ENCODE measurements at places on chromosomes 6 and 20.

GRCh38 chr20:64173116-64173515 is 8.9 kb downstream of the MYT1 start:
- DNase-seq = no peak

- no peak for DNase-seq
These were observed 67.4 kb downstream of the CHMP4B start for GRCh38 chr20:33878583-33878982.

GRCh38 chr6:46039646-46040045 is 24.0 kb upstream of the CLIC5 start:
- no peak for DNase-seq

DNA sequence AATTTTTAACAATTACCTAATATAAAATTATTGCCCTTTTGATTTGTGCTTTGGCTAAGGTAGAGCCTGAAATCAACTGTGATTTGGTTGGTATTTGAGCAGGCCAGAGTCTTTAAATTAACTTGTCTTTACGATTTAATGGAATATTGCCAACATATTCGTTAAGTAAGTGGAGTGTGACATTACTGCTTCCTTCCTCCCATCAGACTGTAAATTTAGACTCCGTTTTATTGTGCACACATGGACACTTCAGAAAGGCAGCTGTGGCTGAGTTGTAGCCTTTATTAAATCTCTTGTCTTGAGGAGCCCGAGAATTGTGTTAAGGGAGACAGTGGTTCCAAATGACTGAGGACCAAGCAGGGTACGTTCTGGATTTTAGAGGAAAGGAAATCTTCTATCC is 57.4 kb downstream of the CAP2 start:
- DNase-seq = no peak

GRCh38 chr20:9367746-9368145 is 146.6 kb upstream of the LAMP5 start:
- DNase-seq = no peak

DNA sequence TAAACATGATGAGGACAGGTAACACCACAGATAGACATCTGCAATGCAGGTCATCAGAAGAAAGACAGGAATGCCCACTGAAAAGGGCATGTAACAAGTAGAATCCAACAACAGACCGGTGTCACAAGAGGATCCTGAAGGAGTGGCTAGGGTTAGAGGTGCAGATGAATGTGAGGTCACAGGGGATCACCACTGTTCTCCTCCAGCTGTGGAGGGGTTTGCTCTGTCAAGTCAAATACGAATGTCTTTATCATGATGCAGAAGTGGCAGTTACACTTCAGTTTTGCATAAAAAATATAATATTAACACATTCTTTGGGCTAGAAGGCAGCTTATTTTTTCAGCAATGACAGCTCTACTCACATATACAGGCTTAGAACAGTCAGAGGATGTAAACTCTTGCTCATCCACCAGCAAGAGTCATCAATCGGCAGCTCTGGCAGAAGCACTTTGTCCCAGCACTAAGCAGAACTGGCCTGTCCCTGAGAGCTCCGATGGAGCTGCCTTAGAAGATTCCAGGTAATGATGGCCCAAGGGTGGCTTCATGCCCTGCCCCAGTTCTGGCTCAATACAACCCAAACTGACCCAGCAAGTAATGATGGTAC is 130.4 kb upstream of the TRAF3IP2 start:
- no peak for DNase-seq

- no peak for DNase-seq
These were observed 40.7 kb downstream of the DACT2 start for GRCh38 chr6:168278904-168279303.

- DNase-seq = no peak
These were observed 166.8 kb downstream of the DST start for GRCh38 chr6:56475736-56476457.

DNA sequence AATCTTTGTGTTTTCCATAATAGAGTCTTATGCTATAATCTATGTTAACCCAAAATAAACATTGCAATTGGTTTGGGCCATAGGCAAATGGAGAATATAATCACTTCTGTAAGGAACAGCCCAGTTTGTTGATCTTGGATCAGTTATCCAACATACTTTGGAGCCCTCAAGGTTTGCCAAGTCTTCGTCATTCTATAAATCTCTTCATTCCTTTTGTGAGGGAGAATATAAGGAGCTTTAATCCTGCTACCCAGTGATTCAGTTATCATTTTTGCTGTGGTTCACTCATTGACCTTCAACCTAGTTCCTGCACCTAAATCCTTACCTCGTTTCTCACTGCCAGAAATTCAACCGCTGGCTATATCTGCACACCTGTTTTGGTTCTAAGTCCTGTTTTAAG is 500.3 kb upstream of the PTCHD4 start:
- DNase-seq = no peak

DNA sequence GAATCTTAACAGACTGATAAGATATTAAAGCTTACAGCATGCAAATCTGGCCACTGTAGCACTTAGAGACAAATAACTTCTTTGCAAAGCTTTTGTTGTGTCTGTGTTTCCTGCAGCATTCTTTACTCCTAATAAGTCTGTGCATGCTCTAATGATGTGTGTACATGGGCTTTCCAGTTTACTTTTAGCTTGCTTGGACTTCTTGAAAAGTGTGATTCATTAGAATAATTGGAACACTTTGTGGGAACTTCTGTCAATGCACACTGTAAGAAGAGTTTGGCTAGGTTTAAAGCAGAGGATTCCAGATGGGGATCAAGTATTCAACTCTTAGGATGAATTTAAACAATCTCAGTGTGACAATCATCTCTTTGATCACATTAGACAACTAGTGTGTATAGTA is 22.1 kb upstream of the TINAG start:
- no peak for DNase-seq

DNA sequence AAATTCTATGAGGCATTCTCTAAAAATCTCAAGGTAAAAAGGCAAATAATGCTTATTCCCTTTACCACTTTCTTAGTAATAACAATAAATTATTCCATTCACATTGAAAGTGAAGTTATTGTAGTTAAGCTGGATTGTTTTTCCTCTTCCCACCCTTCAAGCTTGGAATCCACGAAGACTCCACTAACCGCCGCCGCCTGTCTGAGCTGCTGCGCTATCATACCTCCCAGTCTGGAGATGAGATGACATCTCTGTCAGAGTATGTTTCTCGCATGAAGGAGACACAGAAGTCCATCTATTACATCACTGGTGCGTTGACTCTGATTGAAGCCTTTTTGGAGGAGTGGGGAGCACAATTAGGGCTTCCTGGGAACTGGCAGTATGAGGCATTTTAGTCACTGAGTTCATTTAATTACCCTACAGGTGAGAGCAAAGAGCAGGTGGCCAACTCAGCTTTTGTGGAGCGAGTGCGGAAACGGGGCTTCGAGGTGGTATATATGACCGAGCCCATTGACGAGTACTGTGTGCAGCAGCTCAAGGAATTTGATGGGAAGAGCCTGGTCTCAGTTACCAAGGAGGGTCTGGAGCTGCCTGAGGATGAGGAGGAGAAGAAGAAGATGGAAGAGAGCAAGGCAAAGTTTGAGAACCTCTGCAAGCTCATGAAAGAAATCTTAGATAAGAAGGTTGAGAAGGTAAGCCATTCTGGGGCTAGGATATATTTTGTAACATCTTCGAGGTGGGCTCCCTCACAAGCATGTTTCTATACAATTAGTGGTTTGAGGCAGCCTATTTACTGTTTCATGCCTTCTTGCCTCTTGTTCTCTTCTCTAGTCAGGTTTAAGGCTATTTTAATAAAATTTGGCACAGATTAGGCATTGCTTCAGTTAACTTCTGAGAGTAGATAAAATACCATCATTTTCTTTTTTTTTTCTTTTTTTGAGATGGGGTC is 4.9 kb downstream of the HSP90AB1 start:
- no peak for DNase-seq

DNA sequence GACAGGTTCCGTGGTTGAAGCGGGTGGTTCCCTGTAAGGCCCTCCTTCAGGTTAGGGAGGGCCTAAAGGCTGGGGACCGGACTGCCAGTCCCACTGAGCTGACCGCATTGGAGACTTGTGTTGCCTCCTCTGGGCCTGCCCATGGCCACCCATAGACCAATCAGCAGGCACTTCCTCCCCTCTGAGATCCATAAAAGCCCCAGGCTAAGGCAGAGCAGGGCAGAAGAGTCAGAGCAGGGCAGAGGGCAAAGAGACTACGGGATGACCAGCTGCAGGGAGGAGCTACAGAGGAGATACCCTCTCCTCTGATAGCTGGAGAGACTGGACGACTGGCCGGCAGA is 537.4 kb downstream of the TENT5A start:
- no peak for DNase-seq

DNA sequence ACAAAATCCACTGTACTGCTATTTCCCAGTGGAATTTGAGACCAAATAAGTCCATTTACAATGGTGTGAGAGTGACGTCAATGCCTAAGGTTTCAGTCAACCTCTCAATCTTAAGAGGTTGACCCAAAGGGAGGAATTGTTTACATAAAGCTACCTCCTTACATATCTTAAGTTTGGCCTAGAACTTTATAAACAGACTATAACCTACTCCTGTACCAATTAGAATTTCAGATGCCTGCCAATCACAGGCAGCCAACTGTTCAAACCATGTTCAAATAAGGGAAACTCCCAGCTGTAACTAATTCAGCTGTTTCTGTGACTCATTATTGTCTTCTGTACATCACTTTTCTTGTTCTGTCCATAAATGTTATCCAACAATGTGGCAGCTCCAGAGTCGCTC is 14.5 kb downstream of the LGSN start:
- DNase-seq = no peak

DNA sequence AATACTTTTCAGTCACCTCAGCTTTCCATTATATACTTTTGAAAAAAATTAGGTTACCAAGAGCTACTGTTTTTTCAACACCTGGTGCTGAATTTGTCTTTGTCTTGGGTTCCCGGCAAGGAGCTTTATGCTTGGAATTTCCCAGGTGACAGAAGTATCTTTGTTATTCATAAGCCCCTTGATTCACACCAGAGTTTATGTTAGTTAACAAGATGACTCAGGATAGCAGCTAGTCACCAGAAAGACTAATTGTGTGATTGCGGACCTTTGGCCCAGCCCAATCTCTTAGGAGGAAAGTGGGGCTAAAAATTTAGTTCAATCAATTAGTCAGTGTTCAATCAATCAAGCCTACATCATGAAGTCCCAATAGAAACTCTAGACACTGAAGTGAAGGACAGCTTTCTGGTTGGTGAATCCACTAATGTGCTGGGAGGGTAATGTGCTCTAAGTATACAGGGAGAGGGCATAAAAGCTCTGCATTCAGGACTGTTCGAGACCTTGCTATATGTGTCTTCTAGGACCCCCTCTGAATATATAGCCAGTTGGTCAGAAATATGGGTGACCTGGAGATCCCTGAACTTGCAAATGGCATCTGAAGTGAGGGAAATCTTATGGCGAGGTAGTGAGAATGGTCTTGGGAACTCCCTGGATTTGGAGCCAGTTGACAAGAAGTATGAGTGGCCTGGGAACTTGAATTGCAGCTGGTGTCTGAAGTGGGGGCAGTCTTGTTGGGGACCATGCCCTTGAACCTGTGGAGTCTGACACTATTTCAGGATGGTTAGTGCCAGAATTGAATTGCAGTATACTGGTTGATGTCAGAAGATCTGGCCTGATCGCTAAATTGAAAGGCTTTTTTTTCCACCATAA is 16.2 kb downstream of the TMEM30A start:
- DNase-seq = no peak

- no peak for DNase-seq
These were observed 337.2 kb downstream of the SMOC2 start for GRCh38 chr6:168778201-168778600.

- DNase-seq = no peak
These were observed 10.8 kb upstream of the CPNE5 start for GRCh38 chr6:36850021-36850420.

DNA sequence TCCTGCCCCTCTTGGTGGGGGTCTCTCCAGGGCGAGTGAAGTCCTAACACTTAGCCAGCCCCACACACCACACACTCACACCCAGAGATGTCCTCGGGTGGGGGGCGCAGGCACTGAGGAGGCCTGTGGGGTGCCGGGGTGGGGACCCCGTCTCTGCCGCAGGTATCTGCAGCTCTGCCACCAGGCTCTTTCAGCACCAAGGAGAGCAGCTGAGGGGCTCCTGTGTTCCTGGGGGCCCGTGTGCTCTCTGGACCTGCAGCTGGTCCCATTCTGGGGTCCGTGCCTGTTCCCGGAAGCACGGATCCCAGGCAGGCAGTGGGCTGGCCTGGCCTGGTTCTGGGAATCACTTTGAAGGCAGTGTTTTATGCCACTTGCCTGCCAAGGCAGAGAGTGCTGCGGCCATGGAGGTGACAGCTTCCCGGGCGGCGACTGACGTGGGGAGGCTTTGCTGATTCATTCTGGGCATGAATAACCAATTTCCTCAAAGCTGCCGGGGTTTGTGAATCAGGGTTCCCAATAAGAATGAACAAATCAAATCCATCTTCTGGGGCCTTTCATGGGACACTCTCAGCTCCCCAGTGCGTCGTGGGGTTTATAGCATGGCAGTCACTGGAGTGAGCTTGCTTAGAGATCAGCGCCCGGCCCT is 54.4 kb upstream of the SLCO4A1 start:
- DNase-seq = no peak

DNA sequence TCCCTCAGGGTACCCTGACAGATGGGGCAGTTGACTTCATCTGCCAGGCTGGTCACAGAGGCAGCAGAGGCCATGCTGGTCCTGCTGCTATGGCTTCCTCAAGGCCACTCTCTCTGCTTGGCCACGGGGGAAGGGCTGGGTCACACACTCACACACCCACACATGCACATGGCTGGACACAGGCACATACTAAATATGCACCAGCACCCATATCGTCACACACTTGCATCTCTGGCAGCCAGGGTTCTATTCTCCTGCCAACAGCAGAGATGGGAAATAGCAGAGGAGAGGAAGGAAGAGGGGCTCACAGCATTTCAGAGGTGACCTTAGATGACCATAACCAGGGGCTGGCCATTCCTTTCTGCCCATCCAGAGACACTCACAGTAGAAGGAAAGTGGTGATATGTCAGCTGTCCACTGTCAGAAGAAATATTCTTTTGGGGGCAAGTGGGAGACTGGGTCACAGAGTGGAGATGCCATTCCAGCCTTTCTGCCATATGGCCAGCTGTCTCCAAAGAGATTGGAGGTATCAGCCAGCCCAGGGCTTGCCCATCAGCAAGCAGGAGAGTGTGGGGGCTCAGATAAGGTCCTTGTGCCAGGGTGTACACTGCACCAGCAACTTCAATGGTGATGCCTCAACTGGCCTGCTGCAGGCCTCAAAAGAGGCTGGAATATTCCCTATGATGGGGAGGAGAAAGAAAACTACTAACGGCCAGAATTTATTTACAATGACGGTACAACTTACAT is at the start of gene TRIM10:
TSS of gene TRIM10 (minus strand) at position 427 of the 747 bp plus-strand sequence. CDS start at position 74, 353 bp downstream.
- no peak for DNase-seq

DNA sequence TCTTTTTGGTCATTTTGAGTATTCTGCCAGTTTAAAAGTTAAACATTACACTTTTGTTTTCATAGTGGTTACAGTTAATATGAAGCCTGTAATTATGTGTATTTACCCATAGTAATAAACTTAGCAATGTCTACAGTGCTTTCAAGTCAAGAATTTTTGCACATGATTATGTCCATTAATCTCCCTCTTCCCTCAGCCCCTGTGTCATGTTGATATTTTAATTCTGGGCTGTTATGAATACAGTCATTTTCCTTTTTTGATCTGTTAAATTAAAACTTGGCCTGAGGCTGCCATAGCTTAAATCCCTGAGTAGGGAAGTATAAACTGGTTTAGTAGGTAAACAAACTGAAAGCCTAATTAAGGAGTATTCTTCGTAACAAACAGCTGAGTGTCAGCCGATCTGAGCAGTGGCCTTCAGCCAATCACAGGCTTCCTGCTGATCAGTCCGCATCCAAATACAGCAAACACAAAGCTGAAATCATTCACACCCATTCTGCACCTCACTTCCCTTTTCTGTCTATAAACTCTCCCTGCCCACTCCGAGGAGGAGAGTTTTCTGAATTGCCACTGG is 9.5 kb upstream of the SFT2D1 start:
- DNase-seq = no peak
